ENCODE measurements at places on chromosomes 11 and 22. TPM values are rescaled to one million over a fixed set of nuclear protein-coding genes. Genes with fewer than 3 reads are reported as not detected.

DNA sequence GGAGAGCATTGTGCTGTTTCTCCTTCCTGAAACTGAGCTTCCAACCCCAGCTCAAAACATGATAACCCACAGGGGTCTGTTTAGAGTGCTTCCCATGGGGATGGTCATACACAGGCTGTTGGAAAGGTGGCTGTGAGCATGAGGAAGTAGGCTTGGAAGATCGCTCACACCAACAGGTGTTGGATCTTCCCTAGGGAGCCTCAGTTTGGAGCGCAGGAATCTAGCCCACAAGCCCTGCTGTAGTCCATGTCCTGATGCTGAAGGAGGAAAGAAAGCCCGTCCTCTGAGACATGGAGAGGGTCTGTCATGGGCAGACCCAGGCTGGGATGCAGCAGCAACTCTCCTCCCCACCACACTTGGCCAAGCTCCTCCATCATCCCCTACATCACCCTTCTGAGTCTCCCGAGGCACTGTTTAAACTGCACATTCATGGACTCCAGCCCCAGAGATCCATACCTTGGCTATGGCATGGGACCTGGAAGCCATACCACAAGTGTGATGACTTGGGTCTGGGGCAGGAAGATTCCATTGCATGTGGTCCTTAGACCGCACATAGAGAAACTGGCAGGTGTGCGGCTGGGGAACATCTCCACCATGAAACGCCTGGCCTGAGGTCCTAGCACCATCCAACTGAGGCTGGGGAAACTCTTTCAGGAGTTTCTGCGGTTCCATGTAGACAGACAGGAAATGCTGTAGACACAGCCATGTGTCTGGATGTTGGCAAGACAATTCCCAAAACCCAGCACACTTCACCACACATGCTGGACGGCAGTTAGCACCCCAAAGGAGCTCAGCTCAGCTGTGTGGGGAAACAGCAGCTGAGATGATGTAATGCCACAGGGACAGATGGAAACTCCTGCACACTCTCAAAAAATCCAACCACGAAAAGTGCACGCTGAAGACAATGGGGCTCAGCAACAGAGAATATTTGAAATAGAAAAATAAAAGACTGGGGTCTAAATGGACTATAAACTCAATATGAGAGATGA, 27.6 kb upstream of the TTC12 start:
- DNase-seq = peak; percentile 11

DNA sequence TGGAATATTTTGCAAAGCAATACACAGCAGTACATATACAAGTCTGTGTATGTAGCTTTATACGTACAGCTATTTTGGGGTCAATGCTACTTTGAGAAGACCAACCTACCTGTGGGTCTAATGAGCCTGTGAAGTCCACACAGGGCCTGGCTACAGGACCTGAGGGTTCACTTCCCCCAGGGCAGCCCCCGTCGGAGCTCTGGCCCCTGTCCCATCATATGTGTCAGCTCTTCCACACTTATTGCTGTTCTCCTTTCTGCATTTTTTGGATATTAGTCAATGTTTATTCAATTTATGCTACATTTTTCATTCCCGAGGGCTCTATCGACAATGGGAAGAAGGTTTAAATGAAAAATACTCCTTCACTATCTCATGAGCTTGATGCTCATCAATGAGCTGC, 1473.6 kb downstream of the BRD1 start:
- no peak for DNase-seq

DNA sequence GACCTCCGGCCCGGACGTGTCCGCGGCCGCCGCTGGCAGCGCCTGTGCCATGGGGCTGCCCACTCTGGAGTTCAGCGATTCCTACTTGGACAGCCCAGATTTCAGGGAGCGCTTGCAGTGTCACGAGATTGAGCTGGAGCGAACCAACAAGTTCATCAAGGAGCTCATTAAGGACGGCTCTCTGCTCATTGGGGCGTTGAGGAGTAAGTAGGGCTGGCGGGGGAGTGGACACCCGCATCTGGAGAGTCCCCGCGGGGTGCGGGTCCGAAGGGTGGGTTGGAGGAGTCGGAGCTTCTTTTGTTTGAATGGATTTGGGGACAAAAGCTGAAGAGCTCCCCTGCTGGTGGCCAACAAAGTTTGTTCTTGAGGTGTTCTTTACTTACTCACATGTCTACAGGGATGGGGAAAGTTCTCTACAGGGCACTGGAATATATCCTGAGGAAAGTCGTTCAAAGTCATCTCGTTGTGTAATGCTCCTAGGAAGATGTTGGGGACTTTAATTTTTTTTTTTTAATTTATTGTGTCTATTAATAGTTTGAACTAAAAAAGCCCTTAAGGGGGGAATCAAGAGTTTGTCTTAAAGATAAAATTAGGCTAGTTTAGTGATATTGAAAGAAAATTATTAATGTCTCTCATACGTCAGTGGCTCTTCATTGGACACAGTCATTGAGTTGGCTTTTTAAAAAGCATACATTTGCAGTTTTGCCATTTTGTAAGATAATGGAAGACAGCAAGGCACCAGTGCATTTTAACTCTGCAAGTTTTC, 725 bp downstream of the ARHGAP42 start:
- peak; percentile 85 for DNase-seq

DNA sequence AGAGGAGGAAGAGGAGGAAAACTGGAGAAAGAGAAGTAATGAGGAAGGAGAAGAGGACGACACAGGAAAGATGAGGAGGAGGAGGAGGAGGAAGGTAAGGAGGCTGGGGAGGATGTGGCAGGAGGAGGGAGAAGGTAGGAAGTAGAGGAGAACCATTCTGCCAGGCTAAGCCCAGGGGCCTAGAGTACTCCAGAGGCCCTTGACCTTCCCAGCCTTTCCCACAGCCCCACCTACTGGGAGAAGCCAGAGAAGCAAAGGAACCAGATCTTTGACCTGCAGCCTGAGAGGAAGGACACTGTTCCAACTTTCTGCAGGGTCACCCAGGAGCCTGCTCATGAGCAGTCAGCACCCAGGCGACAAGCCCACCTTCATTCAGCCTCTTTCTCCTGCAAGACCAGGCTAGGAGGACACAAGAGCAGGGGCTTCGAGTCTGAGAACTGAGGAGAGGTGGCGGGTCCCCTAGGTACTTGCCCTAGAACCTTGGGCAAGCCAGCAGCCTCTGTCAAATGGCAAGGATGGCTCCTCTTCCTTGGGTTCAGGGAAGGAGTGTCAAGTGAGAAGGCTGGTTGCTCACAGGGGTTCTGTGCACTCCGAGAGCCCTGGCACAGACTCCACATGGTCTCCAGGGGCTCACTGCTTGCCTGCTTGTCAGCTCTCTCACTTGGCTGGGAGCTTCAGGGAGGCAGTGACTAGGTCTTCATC, 27.9 kb upstream of the OAF start:
- DNase-seq = no peak

GRCh38 chr11:35735903-35736302, 73.3 kb downstream of the TRIM44 start:
- DNase-seq = no peak

GRCh38 chr11:68870470-68870869, 28.8 kb upstream of the CPT1A start:
- DNase-seq = peak; percentile 52

OR2AT4 gene
- total RNA-seq = 10.1 TPM

C22orf42 gene
- 0.96 TPM for total RNA-seq
